Peyer's patch (tissue), 4 donors: ENCODE measurements at places on chromosomes 2 and 18. TPM values are rescaled to one million over a fixed set of nuclear protein-coding genes. Genes with fewer than 3 reads are reported as not detected.

PFN4 gene
- not detected for total RNA-seq

CACNB4 gene
- 1.1 TPM for total RNA-seq

DNA sequence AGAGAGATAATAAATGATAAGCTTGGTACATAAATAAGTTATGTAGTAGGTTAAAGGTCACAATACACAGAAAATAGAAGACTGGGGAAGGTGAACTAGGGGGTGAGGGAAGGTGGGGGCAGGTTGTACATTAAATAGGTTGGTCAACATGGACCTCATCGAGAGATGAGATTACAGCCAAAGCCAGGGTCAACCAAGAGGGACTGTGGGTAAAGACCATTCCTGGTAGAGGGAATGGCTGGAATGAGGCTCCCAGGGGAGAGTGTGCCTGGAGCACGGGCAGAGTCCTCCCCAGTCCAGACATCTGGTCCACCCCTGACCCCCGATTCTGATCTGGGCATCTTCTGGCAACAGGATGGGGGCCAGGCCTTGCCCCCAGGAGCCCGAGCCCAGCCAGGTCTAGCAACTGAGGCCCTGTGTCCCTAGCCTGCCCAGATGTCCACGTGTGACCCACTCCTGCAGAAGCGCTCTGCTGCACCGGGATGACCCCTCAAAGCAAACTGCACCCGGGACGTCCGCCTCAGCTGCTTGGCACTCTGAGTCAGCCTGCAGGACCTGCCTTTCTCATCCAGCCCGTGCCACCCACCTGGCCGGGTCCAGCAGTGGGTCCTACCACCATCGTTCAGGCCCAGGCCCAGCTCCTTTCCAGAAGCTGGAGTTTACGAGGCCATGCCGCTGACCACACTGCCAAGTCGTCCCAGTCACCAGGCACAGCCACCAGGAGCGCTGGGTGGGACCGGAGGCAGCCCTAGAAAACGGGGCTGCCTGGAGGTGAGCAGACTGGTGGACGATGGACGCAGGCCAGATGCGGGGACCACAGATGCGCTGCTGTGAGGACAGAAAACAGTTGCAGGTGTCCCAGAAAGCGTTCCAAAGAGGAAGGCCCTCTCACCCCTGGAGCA, 56.2 kb upstream of the ID2 start:
- DNase-seq = no peak

SERPINB7 gene
- not detected for total RNA-seq

FTCDNL1 gene
- 1.9 TPM for total RNA-seq

DNA sequence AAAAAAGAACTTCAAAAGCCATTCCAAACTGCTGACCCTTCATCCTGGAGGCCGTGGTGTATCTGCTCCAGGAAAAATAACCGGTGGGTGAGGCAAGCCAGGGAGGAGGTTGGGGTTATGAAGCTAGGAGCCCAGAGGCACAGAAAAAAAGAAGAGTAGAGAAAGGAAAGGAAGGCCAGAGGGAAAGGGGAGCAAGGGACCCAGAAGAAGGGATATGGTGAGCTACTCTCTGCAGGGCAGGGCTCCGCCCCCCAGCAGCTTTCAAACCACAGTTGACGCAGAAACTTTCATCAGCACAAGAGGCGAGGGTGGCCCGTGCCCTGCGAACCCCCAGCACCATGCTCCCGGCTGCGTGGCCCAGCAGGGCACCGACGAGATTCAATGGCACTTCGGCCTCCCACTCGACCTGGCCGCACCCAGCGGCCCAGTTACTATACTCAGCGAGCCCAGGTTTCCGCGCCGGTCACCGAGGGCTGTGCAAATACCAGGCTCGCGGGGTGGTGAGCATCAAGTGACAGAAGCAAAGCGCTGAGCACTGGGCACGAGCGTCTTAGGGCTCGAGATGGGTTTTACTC, 665 bp downstream of the MCM6 start:
- DNase-seq = peak; percentile 78

GRCh38 chr2:2671826-2672225, 340.8 kb upstream of the MYT1L start:
- no peak for DNase-seq

GRCh38 chr2:33785201-33786106, 186.4 kb upstream of the FAM98A start:
- no peak for DNase-seq

TSN gene
- 29.0 TPM for total RNA-seq
